Muscle of leg (tissue), 16 donors: ENCODE measurements at places on chromosomes 12 and 14.

- no peaks in the 10 kb centered on the region for H3K36me3 ChIP-seq
- no peak overlapping the region for H3K4me3 ChIP-seq
- DNase-seq, result no peak
- H3K27ac ChIP-seq, result no peak overlapping the region
Observed at GRCh38 chr12:76020281-76020680, 11.3 kb downstream of the PHLDA1 start.

DNA sequence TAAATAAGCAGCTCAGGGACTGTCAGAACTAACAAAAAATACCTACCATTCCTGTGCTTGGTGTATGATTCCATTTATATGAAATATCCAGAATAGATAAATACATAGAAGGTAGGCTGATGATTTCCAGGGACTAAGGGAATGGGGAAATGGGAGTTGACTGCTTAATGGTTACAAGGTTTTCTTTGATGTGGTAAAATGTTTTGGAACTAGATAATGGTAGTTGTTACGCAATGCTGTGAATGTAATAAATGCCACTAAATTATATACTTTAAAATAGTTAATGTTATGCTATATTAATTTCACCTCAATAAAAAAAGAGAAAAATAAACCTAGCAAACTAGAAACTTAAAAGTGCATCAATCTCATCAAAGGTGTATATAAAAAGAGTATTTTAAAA lies 41.1 kb downstream of the CEP83 start:
- H3K27ac ChIP-seq, result no peak overlapping the region
- no peak for DNase-seq
- H3K4me3 ChIP-seq, result no peak overlapping the region
- no peaks in the 10 kb centered on the region for H3K36me3 ChIP-seq
- no peaks in the 10 kb centered on the region for H3K27me3 ChIP-seq

- H3K27ac ChIP-seq, result no peak overlapping the region
- H3K36me3 ChIP-seq, result no peaks in the 10 kb centered on the region
- H3K27me3 ChIP-seq, result no peaks in the 10 kb centered on the region
Observed at GRCh38 chr12:14913381-14913781, 25.0 kb downstream of the ERP27 start.

DNA sequence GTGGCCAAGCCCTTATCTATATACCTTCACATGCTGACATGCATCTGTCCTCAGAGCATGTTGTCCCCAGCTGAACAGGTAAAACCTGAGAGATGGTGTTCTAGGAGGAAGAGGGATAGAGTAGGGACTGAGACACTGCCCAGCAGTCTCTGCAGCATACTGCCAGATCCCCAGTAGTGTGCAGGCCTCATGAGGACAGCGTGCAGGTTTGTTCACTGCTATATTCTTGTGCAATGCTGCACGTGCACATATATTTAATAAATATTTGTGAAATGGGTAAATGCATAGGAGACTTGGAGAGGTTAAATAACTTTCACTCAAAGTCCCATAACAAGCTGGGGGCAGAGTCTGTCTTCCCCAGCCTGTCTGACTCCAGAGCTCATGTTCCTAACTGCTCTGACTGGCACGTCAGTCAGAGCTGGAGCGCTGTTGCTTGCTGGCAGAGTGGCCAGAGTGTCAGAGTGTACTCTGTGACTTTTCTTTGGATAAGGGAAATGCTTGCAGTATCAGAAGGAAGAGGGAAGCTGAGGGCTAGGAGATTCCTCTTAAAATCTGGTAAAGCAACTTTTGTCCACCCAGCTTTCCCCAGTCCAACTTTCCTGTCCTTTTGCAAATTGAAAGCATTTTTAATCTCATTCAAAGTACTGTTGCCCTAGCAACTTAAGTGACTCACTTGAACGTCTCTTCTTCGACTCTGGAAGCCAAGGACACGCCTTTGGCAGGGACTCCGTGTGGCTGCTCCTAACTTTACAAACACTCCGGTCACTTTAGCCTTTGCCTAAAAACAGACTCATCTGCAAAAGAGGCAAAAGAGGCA lies 14.9 kb upstream of the POLR3B start:
- DNase-seq, result peak; percentile 97
- peaks cover 13% of the 10 kb centered on the region for H3K36me3 ChIP-seq
- peak overlapping the region; percentile 81 for H3K27ac ChIP-seq
- H3K4me3 ChIP-seq, result no peak overlapping the region

GRCh38 chr12:32089586-32089985 lies 17.1 kb upstream of the BICD1 start:
- H3K4me1 ChIP-seq, result no peaks in the 10 kb centered on the region
- DNase-seq, result no peak
- no peak overlapping the region for H3K27ac ChIP-seq
- no peak overlapping the region for H3K4me3 ChIP-seq

DNA sequence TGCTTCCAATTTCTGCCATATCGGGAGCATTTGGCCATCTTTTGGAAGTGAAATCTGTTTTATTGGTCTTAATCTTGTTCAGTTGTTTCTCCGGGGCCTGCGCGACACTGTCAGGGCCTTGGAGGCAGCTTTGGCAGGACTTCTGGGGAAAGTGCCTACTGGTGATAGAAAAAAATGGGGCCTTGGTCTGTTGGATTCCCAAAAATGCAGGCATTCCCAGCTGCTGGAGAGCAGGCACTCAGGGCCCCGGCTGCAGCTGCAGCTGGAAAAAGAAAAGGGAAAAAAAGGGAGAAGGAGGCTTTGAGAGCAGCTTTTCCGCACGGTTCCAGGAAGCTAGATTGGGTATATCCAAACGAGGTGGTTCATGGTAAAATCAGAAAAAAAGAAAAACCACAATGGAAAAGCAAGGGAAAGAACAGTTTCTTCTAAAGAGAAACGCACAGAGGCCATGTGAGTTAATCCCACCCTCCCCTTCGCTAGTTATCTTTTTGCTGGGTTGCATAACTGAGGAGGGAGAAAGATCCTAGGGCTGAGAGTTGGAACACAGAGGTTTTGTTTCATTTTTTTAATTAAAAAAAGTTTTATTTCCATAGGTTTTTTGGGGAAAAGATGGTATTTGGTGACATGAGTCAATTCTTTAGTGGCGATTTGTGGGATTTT lies 134.7 kb upstream of the RFLNA start:
- no peak overlapping the region for H3K4me3 ChIP-seq
- H3K4me1 ChIP-seq, result peaks cover 36% of the 10 kb centered on the region
- peak overlapping the region; percentile 73 for H3K27ac ChIP-seq
- peak; percentile 72 for DNase-seq
- no peaks in the 10 kb centered on the region for H3K36me3 ChIP-seq

DNA sequence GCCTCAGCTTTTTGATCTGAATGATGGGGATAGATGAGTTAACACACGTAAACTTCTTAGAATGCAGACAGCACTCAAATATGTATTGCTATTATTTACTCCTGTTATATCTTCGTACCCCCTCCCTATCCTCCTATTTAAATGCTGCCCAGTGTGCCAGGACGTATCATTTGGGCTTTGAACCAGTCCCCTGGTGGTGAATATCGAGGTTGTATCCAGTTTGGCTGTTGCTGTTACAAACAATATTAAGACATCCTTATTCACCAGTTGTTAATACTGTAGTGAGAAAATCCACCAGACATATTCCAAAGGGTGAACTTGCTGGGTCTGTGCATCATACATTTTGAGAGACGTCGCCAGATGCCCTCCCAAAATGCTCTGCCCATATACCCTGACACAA lies 51.5 kb upstream of the FOXN3 start:
- no peak overlapping the region for H3K27ac ChIP-seq
- peaks cover 6% of the 10 kb centered on the region for H3K36me3 ChIP-seq
- H3K4me1 ChIP-seq, result peaks cover 20% of the 10 kb centered on the region
- no peak for DNase-seq

- H3K36me3 ChIP-seq, result peaks cover 24% of the 10 kb centered on the region
- H3K27ac ChIP-seq, result peak overlapping the region; percentile 80
- peaks cover 48% of the 10 kb centered on the region for H3K4me1 ChIP-seq
Observed at GRCh38 chr14:76080025-76080424, 71.7 kb upstream of the GPATCH2L start.

DNA sequence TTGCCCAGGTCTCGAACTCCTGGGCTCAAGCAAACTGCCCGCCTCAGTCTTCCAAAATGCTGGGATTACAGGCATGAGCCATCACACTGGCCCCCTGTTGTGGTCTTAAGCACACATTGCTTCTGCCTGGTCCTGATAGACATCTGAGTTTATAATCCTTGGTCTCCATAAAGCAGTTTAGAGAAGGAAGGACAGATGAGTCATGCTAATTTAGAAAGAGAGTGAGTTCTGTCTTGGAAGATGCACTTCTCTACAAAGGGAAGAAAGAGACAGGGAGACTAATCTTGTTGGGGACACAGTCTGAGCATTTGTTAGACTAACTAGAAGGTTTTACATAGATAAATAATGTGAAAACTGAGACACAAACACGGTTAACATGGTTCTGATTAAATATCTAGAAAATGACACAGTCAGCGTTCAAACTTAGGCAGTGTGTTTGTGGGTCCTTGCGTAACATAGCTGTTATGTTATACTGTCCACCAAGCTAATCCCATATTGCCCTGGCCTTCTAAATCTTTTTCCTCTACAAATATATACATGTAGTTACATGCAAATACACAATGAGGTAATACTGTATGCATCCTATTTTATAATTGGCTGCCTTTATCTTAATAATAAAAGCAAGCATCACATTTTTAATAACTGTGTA lies 31.0 kb downstream of the SAMD4A start:
- no peaks in the 10 kb centered on the region for H3K27me3 ChIP-seq
- H3K36me3 ChIP-seq, result peaks cover 2% of the 10 kb centered on the region
- no peaks in the 10 kb centered on the region for H3K4me1 ChIP-seq
- H3K4me3 ChIP-seq, result no peak overlapping the region
- no peak overlapping the region for H3K27ac ChIP-seq

- no peak for DNase-seq
- H3K27me3 ChIP-seq, result no peaks in the 10 kb centered on the region
- no peaks in the 10 kb centered on the region for H3K36me3 ChIP-seq
- no peak overlapping the region for H3K4me3 ChIP-seq
Observed at GRCh38 chr14:24325041-24325530, 9.8 kb downstream of the ADCY4 start.

GRCh38 chr14:24060984-24061913 lies 9.4 kb downstream of the CARMIL3 start:
- H3K4me3 ChIP-seq, result no peak overlapping the region
- no peak for DNase-seq
- H3K4me1 ChIP-seq, result peaks cover 5% of the 10 kb centered on the region
- H3K36me3 ChIP-seq, result no peaks in the 10 kb centered on the region
- H3K27me3 ChIP-seq, result no peaks in the 10 kb centered on the region
- H3K27ac ChIP-seq, result no peak overlapping the region

DNA sequence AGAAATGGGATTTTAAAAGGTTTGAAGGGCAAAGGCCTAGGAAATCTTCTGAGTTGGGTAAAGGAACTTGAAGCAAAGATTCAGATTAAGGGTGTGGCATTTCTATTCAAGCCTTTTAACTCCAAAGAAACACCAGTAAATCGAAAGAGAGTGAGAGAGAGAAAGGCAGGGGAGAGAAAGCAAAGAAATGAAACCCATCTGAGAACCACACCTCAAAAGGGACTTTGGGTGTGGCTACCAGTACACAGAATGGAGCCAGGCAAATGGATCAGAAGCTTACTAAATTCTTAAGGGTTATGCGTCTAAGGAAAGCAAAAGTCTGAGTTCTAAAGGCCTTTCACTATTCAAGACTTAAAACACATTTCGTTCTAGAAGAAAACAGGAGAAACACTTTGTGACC lies 277.4 kb downstream of the BCL11B start:
- no peaks in the 10 kb centered on the region for H3K27me3 ChIP-seq
- H3K36me3 ChIP-seq, result no peaks in the 10 kb centered on the region
- no peaks in the 10 kb centered on the region for H3K4me1 ChIP-seq

- peaks cover 28% of the 10 kb centered on the region for H3K4me1 ChIP-seq
- H3K27me3 ChIP-seq, result no peaks in the 10 kb centered on the region
- peak within 1 kb of the TSS; percentile 96 for H3K27ac ChIP-seq
- no peak for DNase-seq
- no peak within 1 kb of the TSS for H3K4me3 ChIP-seq
Observed at GRCh38 chr12:6840761-6841515, at the start of gene GNB3. Gene GNB3, plus strand, starts transcription at chr12:6840925. Its CDS starts 363 bp downstream, at chr12:6841288.

DNA sequence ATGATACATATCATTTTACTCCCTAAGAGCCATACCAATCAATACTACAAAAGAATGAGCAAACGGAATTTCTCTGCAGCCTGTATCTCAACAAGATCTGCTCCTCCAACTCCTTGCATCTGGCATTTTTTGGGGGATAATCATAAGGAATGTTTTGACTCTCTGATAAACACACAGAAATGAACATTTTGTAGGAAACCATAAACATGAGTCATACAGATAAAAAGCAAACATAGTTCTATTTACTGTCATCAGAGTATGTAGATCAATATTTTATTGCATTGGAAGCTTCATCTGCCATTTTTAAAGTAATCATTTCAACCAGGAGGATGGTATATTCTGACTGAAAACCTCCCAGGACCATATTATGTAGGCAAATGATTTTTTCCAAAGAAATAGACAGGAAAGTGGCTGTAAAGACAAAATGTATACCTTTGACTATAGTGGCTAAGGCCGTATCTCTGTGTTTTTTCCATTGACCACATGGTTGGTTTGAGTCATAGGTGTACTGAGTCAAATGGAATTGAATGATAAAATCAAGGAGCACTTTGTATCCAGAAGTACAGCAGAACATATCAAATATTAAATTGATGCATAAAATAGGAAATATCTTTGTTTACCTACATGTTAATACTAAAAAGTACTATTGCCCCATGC lies 32.4 kb upstream of the CD69 start:
- no peak overlapping the region for H3K4me3 ChIP-seq
- H3K27ac ChIP-seq, result no peak overlapping the region
- no peaks in the 10 kb centered on the region for H3K27me3 ChIP-seq
- H3K4me1 ChIP-seq, result no peaks in the 10 kb centered on the region
- H3K36me3 ChIP-seq, result no peaks in the 10 kb centered on the region

DNA sequence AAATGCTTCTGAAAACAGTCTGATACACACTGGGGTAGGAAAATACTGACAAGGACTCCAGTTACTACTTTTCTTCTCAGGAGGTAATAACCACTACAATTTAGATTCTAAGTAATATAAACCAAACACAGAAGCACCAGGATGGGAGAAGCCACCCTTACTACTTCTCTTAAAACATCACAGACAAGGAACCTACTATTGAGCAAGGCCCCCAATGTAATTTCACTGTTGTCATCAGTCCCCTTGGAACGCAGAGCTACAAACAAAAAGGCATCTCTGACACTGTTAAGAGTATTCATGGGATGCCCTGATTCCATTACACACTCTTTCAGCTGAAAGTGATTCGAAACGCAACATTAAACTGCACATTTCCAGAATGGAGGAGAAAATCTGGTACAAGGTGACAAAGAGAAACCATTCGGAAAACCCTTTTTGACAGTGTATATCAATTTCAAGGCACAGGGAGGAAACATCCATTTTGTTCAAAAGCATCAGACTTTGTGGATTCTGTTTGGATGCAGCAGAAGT lies 185.9 kb downstream of the PPM1H start:
- no peak for DNase-seq
- H3K4me3 ChIP-seq, result no peak overlapping the region
- H3K4me1 ChIP-seq, result no peaks in the 10 kb centered on the region

- H3K36me3 ChIP-seq, result peaks cover 6% of the 10 kb centered on the region
- no peaks in the 10 kb centered on the region for H3K27me3 ChIP-seq
- DNase-seq, result no peak
- peaks cover 25% of the 10 kb centered on the region for H3K4me1 ChIP-seq
- H3K4me3 ChIP-seq, result no peak overlapping the region
Observed at GRCh38 chr14:90620568-90621077, 195.6 kb downstream of the TTC7B start.

GRCh38 chr12:51450806-51451205 lies 26.2 kb downstream of the SLC4A8 start:
- no peak overlapping the region for H3K4me3 ChIP-seq
- no peak overlapping the region for H3K27ac ChIP-seq
- no peaks in the 10 kb centered on the region for H3K27me3 ChIP-seq
- H3K4me1 ChIP-seq, result no peaks in the 10 kb centered on the region
